Putamen (tissue), 1 donor: ENCODE measurements at places on chromosomes 4 and X.

GRCh38 chrX:41452565-41453356 lies 5.6 kb downstream of the NYX start:
- no peak for DNase-seq

DNA sequence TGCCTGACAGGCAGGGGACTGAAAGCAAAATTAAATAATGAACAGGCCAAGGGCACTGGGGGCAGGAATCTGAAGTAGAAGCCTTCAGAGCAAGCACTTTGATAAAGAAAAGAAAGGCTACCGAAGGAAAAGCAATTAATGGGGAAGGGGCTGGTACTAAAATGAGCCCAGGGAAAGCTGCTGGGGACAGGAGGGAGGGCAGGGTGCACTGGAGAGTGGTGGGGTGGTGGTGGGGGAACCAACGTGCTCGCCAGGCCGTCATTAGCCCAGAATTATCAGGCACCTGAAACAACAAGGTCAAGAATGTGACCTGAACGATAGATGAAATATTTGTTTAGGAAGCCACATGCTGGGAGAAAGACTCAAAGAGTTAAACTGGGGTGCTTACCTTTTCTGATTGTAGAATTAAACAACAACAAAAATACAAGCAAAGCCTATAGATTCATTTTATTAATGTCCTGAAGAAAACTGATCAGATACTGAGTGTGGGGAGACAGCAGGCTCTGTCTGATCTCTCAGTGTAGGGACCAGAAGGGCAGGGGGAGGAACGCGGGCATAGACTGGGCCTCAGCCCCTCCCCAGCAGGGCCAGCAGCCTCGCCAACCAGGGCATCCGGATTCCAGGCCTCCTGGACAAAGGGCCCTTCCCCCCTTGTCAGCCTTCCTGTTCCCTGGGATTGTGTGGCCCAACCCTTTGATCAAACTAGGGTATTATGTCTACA lies 239.7 kb upstream of the KLF3 start:
- no peak for DNase-seq

- DNase-seq: no peak
Measured at GRCh38 chr4:162422312-162422711, 258.5 kb upstream of the FSTL5 start.

DNA sequence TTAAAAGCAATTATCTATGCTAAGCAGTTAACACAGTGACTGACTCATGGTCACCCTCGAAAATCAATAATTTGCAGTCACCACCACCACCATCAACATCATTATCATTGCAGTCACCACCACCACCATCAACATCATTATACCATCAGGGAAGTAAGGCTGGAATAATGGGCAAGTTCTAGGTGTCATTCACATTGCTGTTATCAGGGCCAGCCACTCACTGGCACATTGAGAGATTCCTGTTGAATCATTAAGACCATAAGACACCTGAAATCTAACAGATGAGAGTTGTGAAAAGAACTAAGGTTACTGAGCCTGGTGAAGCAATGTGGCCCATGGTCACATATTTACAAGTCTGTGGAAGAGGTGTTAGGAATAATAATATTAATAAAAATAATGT lies 247.7 kb upstream of the BOD1L1 start:
- no peak for DNase-seq

DNA sequence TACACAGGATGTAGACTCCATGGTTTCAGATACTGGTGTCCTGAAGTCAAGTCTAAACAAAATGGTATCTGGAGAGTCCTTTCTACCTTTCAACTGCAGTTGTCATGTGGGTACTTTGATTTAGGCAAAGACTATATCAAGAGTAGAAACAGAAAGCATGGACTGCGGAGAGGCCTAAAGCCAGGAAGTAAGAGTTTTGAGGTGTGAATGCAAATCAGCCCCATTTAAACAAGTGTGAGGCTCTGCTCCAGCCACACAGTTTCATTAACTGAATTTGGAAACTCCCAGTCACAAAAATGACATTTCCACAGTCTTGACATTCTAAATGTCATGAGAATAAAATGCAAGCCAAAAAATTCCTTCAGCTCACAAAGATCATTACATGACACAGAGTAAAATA lies 87.2 kb upstream of the MCF2 start:
- no peak for DNase-seq

- DNase-seq: no peak
Measured at GRCh38 chr4:140395668-140396067, 22.2 kb downstream of the SCOC start.

DNA sequence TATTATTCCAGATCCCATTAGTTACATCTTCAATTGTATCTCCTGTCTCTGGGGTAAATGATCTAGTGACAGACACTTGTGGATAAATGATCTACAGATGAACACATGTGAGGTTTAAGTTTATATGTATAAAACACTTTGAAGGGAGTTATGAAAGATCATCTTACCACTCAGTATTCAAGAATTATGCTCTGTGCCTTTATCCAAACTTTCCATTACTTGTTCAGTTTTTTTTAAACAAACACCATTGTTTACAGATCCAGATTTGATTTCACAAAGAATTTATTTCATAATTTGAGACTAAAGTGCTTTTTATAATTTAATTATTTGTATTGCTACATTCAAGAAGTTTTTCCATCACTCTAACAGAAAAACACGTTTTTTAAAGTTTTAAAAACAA lies 142.5 kb downstream of the HHIP start:
- no peak for DNase-seq

DNA sequence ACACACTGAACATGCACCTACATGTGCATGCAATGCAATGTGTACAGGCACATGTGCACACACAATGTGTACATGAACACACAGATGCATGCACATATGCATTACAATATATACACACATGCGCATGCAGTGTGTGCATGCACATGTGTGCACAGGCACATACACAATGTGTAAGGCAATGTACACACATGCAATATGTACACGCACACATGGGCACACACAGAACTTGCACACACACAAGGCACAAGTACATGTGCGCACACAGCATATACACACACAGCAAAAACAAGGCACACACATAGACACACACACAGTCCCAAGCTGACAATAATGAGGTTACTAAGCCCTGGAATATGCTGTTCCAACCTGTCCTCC lies 76.3 kb downstream of the EVC2 start:
- no peak for DNase-seq

DNA sequence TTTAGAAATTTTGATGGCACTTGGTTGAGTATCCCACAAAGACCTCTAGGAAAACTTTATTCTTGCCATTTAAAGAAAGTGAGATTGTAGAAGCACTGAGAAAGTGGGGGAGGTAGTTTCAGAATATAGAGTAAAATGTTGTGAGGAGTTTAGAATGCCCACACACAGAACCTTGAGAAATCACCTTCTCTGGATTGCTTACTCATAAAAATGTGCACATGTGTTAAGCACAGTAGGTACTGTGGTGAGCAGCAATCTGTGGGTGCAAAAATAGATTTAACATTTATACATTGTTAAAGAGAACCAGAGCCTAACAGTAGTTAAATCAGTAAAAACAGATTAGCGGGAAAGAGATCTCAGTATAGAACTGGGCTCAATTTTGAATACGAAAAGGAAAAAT lies 201.2 kb upstream of the NWD2 start:
- no peak for DNase-seq

DNA sequence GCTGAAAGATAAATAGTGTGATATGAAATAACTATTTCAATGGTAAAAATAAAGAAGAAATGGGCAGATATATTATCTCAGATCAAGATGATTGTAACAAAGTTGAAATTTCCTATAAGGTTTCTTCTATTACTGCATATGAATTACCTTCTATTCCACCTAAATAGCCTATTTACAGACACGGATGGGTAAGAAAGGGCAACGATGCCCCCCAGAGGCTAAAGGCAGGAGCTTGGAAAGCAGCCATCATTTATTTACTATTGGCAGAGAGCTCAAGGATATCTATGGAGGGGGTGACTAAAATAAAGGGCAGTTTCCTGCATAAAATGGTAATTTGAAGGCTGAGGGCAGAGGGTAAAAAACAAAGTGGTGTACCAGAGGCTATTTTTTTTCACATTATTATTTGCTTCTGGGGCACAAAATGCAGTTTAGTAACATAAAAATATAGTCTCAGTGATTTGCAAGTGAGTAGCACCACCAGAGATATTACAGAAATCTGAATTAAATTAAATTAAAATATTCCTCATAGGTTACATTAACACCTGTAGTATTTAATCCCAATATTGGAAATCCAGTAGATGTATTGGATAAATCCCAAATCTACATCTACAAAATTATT lies 123.1 kb downstream of the BTC start:
- peak; percentile 3 for DNase-seq

GRCh38 chr4:147793569-147794313 lies 61.9 kb downstream of the ARHGAP10 start:
- DNase-seq: no peak

DNA sequence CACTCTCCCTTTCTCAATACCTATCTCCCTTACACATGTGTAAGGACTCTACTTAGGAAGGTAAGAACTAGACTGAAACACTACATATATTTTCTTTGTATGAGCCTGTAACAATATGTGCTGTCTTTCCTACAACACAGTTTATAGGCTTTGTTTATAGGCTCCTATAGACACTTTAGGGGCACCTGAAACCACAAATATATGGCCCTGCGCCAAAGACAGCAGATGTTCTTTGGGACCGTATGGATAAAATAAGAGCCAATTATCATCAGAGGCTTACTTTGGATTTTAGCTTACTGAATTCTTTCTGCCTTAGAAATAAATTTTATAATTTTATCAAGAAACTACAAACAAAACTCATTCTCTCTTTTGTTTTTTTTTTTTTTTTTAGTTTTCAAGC lies 16.6 kb upstream of the CXCL3 start:
- no peak for DNase-seq

DNA sequence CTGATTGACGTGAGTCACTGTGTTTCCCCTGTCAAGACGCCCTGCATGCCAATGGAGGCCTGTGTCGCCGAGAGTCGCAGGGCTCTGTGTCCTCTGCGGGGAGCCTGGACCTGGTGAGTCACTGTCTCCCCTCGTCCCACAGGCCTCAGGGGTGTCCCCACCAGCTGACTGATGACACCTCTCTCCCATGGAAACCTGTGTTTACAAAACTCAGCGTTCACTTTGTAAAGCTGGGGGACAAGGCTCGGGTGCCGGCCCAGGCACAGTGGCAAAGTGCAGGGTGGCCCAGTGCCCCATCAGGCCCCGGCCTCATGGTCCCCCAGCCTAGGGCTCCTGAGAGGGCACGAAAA lies 21.2 kb upstream of the HGFAC start:
- DNase-seq: no peak

GRCh38 chr4:122700178-122700725 lies 32.3 kb upstream of the BBS12 start:
- DNase-seq: no peak

GRCh38 chr4:158068068-158068467 lies 104.8 kb downstream of the GASK1B start:
- DNase-seq: no peak

DNA sequence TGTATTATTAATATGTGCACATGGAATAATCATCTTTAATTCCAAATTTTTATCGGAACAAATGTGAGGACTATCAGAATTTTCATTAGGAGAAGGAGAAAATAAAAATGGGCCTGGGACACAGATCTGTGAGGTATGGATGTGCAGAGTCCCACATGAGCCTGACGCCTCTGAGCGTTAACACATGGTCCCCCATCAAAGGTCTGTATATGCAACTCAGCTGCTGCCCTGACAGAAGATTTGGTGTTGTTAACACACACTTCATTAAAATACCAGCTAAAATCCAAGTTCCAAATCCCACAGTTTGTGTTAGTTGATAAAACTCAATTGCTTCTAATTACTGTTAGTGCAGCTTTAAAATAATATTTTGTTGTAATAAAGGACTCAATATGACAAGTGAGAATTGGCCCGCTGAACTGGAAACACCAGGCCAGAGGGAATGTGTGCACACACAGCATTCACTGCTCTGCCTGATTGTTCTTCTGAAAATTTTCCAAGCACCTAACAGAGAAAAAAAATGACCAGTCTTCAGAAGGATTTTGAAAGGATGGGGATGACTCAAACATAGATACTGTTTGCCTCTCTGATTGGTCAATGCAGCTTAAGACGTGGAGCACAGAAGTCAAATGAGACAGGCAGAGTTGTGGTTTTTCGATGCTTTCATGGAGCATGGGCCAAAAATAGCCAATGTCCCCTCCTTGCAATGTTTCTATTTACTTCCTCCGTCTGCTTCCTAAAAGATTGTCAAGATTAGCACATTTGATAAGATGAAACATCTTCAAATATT lies 266.6 kb downstream of the NKX6-1 start:
- no peak for DNase-seq

- DNase-seq: no peak
Measured at GRCh38 chr4:156672492-156673305, 298.9 kb downstream of the PDGFC start.

DNA sequence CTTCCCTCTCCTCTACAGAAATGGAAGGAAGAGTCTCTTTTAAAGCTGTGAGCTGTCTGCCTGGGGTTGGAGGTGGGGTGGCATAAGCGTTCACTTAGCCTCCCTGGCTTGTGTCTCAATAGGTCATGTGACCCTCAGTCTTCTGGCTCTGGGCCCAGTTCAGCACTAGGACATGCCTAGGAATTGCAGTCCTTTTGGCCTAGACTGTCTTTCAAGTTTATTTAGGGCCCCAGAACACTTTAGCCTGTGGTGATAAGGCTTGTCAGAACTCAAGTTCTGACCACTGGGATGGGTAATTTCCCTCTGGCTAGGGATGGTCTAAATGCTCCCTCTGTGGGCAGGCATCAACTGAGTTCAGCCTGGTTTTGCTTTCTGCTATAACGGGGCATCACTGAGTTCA lies 34.3 kb upstream of the ARMCX4 start:
- no peak for DNase-seq

- no peak for DNase-seq
Measured at GRCh38 chr4:143643399-143643798, 57.1 kb downstream of the FREM3 start.

GRCh38 chr4:173167758-173168395 lies 734 bp upstream of the GALNT7 start:
- peak; percentile 47 for DNase-seq

GRCh38 chr4:88524171-88524570 lies 595 bp upstream of the PYURF start:
- peak; percentile 41 for DNase-seq

DNA sequence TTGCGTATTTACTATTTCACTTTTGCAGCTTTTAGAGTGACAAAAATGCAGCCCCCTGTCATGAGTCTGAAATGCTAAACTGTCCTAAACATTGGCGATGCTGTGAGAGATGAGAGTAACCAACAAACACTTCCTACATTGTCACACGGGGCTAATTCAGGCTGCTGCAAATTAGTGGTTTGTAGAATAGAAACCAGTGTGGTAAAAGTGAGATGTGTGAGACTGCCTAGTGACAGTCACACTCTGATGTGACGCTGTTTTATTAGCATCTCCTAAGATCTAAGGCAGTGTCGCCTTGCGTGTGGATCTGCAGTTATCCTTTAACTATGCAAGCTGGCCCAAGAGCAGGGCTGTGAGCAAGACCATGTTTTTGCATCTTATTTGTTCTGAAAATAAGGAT lies 800.2 kb upstream of the TENM3 start:
- DNase-seq: no peak
